Testis (tissue), 5 donors: ENCODE measurements at places on chromosomes 3 and 15.

DNA sequence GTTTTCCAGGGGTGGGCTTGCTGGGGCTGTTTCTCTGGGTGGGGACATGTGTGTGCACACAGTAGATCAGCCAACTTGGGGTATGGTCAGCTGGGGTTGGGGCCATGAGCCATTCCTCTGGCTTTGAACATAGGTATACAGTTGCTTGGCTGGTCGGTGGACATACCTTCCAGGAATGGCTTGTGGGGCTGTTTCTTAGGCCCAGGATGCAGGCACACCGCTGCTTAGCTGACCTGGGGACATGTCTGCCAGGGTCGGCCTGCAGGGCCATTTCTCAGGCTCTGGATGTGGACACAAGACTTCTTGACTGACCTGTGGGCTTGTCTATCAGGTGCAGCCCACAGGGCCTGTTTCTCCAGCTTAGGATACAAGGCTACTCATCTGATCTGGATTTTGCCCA is 130.6 kb downstream of the DOCK3 start:
- no peak for DNase-seq

DNA sequence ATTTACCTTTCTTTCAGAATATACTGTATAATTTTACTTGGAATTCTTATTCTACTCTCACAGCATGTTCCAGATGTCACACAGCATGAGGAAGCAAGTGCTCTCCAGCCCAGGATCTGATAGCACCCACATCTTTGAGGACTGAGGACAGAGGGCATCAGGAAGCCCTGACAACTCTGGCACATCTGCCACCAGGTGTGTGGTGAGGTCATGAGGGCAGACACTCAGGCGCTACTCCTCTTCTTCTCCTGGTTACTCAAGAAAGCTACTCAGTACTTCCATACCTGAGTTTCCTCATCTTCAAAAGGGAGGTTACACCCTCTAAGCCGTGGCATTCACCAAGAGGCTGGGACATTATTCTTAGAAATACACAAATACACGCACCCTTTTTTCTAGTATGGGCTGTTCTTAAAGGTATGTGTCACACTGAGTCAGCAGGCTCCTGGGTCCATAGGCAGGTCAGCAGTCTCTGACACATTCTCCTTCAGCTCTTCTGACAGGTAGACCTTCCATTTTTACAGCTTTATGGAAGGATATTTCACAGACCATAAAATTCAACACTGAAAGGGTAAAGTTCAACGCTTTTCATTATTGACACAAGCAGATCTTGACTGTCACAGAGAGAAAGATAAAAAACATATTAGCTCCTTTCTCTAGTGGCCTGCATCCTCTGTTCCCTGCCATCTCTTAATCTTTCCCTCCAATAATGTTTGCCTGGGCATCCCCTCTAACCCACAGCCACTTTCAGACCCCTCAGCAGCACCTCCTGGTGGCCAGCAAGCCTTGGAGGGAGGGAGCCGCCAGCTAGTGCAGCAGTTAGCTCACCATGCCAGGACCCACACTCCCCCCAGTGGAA is 103.2 kb upstream of the TJP1 start:
- DNase-seq = peak; percentile 87

DNA sequence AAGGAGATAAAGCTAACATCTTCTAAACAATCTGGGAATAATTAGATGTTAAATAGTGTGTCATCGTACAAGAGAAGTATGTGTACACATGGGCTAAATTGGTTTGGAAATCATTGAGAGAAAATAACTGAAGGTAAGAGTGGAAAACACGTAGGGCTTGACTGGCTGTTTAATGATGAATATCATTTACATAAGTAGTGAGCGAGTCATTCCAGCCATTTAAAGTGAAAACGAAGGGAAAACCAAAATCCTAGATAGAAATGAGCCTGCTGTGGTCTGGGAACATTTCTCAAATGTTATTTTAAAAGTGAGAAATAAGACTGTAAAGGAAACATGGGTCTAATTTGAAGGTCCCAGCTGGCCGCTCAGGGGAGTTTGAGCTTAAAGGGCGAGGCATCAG is 41.9 kb upstream of the KCNMB2 start:
- no peak for DNase-seq

DNA sequence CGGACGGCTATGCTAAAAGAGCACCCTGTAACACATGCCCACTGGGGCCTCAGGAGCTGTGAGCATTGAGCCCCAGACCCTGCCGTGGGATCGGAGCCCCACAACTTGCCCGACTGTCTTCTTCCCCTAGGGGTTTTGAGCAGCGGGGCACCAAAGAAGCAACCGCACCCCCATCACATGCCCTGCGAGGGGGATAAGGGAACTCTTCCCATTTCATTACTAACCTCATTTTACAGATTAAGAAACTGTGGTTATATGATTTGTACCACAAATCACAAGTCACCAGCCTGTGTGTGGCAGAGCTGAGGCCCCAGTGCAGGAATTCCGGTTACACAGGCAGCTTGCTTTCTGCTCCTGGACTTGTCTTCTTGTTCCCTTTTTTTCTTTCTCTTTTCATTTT is 86.2 kb downstream of the CD47 start:
- DNase-seq = no peak

- DNase-seq = no peak
These were observed 459.2 kb upstream of the ARRDC4 start for GRCh38 chr15:97501291-97501690.

- DNase-seq = peak; percentile 66
These were observed 62.7 kb upstream of the CD47 start for GRCh38 chr3:108153451-108153981.

GRCh38 chr15:83595191-83595590 is 58.7 kb upstream of the ADAMTSL3 start:
- DNase-seq = no peak

GRCh38 chr3:69422751-69423150 is 36.9 kb upstream of the FRMD4B start:
- DNase-seq = no peak

DNA sequence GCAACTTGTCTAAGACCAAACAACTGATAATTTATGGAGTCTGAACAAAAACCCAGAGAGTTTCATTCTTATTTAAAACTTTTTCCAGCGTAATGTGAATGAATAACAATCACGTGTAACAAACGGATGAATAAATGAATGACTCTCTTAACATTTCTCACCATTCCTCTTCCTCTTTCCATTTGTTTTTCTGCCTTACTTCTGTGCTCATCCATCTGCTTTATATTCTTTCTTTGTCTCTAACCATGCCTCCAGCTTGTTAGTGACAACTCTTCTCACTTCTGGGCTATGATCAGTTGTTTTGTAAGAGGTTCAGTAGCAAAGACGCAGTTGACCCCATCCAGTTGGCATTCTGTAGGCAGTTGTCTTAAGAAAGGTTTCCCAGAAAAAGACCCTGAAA is 133.7 kb upstream of the MB21D2 start:
- no peak for DNase-seq

- DNase-seq = no peak
These were observed 38.9 kb upstream of the KIF23 start for GRCh38 chr15:69375151-69375790.

DNA sequence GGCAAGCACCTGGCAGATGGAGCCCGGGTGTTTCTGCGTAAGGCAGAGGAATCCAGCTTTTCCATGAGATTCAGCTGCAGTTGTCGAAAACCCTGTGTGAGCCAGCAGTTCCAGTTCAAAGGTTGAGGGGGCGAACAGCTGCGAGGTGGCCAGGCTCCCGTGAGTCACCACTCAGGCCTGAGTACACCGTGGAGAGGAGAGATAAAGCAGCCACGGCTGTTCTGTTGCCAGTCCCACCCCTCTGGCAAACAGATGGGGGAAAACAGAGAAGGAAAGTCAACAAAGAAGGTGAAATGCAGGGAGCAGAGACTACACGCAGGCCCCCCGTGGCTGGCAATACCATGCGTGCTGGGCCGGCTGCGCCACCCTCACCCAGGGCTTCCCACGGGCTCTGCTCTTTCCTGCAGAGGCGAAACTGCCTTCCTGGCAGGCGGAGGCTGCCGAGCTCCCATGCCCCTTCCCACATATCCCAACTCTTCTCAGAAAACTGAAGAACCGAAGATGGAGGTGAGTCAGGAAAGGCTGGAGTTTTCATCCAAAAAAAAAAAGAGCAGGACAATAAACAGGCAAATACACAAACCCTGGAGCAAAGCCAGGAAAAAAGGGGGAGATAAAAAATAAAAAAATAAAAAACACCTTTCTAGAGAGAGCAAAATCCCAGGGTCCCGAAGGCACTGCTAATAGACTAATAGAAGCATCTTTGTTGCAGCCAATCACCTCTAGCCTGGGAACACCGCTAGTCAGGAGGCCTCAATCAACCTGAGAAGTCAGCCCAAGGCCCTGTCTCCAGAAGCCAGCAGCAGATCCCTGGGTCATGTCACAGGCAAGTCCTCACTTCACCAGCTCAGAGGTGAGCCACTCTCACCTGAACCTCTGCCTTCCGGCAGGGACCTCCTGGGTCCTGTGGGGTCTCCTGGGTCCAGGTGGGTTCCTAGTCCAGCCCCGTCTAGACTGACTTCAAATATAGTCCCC is 37.7 kb downstream of the FAM174B start:
- DNase-seq = peak; percentile 79

- peak; percentile 41 for DNase-seq
These were observed 52.3 kb upstream of the CGNL1 start for GRCh38 chr15:57323806-57324589.

- no peak for DNase-seq
These were observed 724.7 kb upstream of the ZNF385D start for GRCh38 chr3:22475665-22476240.
